Stimulated activated CD4-positive, alpha-beta T cell treated with anti-CD3 and anti-CD28 coated beads, Interleukin-1b, Interleukin-23, amount 100 ng/mL, for 1 hour (primary cell): ENCODE measurements at places on chromosomes 5 and 9.

GRCh38 chr5:963673-964531 is 44.7 kb upstream of the NKD2 start:
- DNase-seq, result no peak

DNA sequence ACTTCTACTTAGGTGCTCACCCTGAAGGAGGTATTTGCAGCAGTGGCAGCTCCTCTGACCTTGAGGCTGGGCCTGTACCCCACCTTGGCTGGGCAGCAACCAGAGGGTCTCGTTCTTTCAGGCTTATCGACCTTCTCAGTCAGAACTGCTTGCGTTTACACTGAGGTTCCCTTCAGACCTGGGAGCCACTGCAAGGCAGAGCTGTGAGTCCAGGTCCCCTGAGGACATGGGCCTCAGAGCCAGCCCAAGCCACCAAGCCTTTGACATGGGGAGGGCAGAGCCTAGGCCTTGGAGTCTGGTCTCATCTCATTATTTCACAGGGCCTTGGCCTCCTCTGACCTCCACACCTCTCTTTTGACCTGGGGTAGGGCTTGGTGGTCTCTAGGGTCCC is 13.7 kb downstream of the ACSL6 start:
- no peak for DNase-seq

DNA sequence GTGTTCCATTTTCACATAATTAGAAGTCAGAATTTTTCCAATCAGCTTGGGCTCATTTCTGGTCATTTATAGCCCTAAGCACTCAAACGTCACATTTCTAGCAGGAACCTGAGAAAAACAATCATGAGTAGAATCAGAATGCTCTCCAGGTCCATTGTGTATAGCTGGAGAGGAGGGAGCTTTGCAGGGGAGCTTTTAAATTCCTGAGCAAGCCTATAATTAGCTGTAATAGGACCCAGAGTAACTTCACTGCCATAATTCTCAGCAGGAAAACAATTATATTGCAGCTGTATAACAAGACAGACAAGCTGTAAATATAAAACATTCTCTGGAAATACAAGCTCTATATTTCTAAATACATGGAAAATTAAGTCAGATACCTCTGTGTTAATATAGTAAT is 637.6 kb upstream of the SGCD start:
- no peak for DNase-seq

DNA sequence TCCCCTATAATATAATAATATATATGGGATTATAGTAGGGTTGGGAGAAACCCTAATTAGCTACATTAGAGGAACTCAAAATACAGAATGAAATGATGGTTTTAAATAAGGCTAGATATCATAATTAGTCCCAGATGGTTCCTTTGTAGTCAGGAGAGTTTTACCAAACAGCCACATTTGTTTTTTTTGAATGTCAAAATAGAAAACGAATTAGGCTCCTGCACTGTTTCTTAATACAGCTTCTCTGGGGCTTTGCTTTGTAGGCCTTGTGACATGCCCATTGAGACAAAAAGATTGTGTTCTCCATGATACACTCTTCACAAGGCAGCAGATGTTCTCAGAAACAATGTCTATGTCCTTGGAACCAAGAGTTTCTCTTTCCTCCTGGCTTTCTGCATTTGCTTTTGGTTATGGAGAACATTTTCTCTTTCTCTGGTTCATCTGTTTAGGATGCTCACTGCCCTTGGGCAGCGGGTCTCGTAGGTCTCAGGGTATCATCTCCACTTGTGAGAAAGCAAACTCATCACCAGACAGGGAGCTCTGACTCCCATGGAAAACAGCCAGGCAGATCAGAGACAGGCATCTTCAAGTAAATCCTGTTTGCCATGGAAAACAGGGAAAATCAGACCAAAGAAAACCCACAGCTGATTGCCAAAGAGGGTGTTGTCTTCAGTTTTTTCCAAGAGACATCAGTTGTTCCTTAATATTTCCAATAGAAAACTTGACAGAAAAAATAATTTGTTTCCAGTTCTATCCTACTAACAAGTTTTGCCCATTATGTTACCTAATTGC is 54.1 kb upstream of the RPS23 start:
- no peak for DNase-seq

GRCh38 chr5:94181895-94182294 is 436.5 kb downstream of the KIAA0825 start:
- DNase-seq, result no peak

DNA sequence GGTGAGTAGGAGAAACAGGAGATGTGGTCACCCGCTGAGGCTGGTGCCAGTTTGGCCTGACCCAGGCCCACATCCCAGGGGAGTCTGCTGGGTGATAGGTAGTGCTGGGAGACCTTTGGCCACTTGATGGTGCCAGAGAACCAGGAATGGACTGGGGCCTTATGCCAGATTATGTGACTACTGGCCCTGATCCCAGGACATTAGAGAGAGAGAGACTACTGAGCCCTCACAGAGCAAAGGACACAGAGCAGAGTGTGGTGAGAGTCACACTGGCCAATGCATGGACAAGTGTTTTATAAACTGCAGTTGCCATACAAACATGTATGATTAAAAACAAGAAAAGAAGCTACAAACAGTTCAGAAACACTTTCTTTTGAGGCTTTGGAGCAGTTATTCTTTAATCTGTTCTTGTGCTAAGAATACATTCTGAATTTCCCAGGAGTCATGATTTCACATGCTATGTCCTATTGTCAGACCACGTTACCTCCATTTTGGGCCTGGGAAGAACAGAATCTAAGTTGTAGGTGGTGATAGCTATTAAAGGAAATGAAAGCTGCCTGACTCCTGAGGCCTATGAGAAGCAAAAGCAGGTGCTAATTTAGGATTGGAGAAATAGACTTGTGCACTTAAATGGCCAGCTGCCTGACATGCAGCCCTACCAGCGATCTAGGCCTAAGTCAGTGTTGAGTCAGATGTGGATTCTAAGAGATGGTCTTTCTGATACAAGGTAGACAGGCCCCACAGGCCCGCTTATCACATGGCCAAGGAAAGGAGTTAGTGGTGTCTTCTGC is 32.6 kb upstream of the TMOD1 start:
- DNase-seq, result no peak

DNA sequence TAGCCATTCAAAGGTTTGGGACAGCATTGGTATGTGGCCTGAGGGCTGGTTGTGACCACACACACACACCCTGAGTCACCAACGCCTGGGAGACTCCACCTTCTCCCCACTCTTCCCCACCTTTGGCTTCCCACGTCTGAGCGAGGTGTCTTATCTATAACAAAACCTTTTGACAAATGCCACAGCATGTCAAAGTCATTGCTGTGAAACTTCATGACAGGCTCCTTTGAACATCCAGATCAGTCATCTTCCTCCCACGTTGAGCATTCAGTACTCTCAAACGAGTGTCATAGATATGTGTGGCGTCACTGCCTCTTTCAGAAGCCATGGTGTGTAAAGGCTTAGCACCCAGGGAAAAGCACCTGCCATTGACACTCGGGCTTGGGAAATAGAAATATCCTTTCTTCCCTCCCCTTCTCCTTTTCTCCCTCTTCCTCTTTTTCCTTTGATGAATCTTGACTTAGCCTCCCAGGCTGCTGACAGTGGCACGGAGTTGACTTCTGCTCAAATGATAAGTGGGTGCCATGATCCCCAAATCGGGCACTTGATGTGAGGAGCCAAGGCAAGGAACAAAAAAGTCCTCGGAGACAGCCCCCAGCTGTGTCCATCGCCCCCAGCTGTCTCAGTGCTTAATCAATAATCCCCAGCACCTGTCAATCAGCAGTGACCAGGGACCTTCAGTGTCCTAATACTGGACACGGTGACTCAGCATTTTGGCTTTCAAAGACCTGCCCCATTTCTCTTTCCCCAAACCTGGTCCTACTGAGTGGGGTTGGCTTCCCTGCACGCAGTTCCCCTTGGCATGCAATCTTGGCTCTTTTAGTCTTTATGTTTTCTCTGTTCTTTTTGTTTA is 114.8 kb downstream of the FGF18 start:
- DNase-seq, result no peak

- DNase-seq, result no peak
Measured at GRCh38 chr9:89710697-89711096, 105.9 kb downstream of the GADD45G start.

- DNase-seq, result no peak
Measured at GRCh38 chr9:134913713-134914500, 3.8 kb downstream of the FCN1 start.

DNA sequence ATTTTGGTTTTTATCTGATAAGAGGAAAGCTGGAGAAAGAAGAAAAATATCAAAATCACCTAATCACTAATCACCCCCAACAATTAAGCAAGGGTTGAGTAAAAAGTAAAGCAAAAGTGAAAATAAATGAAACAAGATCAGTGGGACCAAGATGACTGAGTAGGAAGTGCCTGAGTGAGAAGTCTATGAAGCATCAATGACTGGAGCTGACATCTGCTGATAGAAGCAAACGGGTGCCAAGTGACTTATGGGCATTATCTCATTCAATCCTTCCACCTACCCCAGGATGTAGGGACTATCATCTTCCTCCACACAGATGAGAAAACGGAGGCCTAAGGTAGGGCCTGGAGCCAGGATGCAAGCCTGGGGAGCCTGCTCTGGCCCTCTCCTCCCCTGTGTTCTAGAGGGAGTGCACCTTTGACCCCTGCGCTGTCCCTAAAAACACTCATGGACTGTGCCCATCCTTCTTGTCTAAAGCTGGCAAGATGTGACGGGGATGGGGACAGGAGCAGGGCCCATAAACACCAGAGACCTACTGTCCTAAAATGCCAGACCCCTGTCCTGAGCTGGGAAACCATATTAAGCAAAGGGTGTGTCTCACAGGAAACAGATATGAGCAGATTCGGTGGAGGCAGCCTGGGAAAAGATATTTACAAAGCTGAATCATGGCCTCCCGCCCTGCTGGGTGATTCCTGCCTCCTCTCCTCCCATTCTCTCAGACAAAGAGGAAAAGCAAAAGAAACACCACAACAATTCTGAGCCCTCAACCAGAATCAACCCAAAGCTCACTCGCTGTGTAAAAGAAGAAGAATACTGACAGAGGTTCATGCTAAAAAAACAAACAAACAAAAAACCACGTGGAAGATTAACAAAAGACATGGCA is 116.0 kb downstream of the AUH start:
- DNase-seq, result no peak

DNA sequence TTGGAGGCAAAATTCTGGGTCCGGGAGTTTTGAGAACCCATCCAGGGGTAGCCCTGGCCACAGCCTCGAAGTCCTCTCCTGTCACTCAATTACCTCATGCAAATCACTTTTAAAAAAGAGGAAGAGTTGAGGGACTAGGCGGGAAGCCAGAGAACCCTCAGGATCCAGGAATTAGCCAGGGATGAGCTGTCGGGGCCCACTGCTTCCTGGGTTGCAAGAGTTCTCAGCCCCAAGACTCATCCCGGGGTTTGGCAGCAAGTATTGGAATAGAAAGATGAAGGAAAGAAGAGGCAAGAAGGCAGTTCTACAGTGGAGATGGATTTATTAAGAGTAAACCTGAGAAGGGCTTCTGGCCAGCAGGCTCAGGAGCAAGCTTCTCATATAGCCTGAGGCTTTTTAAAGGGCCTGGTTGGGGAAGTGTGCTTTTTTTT is 25.6 kb downstream of the C9orf50 start:
- no peak for DNase-seq

GRCh38 chr9:88786291-88787079 is 204.8 kb upstream of the S1PR3 start:
- no peak for DNase-seq

- DNase-seq, result no peak
Measured at GRCh38 chr9:20353524-20353923, 268.8 kb downstream of the MLLT3 start.

- DNase-seq, result peak; percentile 5
Measured at GRCh38 chr9:109010746-109011145, 2.6 kb downstream of the CTNNAL1 start.

GRCh38 chr9:26081847-26082246 is 403.6 kb upstream of the TUSC1 start:
- DNase-seq, result no peak

DNA sequence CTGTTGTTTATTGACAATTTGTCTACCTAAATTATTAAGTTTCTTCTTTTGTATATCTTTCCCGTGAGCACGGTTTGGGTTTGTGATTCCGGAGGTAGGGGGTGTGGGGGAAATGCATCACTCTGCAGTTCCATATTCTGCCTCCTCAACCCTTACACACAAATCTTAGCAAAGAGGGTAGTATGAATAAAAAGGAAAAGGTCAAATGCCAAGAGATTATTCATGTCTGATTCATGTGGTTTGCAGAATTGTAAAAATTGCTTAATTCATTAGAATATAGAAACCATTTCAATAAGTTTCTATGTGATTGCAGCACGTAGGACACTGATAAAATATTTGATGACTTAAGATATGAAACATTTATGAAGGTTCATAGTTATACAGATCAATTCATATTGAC is 601.9 kb downstream of the SEMA5A start:
- DNase-seq, result no peak

DNA sequence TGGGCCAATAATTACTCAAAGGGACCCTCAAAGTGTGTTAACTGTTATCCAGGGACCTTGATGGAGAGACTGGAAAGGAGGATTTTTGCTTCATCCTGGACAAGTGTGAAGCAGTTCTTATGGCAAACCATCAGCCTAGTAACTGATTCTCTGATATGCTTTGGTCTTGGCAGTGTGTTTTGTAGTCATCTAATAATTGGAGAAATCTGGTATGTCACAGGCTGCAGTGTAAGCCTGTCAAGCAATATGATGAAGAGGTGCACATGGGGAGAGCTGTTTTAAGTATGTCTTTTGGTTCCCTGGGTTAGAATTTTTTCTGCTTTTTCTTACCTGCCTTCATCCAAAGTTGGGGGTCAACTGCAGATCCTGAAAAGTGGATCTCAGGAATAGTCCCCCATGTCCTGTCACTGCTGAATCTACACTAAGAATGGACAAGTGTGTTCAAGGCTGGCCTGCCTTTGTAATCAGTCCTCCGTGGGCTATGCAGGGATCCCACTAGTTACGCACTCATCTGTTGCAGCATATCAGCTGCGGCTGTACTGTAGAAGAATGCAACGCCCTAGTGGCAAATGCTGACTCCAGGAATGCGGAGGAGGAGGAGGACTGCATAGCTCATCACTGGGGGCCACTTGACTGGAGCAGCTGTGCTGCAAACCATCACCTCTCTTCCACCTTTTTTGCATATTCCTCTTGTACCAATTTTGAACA is 1.9 kb downstream of the SPTAN1 start:
- no peak for DNase-seq

DNA sequence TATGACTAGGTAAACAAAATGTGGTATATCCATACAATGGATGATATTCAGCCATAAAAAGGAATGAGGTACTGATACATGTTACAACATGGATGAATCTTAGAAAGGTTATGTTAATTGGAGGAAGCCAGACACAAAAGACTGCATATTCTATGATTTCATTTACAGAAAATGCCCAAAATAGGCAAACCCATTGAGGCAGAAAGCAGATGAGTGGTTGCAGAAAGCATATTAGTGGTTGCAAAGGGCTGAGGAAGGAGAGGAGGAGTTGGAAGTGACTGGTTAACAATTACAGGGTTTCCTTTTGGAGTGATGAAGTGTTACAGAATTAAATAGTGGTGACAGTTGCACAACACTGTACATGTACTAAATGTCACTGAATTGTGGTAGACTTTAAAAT is 17.7 kb downstream of the PLGRKT start:
- DNase-seq, result no peak

- DNase-seq, result no peak
Measured at GRCh38 chr5:155786108-155786507, 540.9 kb upstream of the SGCD start.
